ENCODE measurements at places on chromosomes 11 and 22.

DNA sequence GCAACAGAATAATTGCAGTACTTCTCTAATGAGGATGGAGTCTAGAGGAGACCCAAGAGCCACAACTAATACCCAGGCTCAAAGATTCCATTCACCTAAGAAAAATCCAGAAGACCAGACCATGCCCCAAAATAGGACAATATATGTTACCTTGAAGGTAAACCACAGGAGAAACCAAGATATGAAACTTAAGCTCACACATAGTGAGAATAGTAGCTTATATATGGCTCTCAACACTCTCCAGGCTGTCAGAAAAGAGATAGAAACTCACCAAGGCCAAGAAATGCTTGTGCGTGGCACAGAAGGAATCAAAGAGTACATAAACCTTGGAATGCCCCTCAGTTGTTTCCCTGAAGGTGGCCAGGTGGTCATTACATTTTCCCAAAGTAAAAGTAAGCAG lies 9.1 kb downstream of the FAM111A start:
- no peak overlapping the region for H3K27ac ChIP-seq
- no peak overlapping the region for H3K4me3 ChIP-seq
- no peak for DNase-seq
- no peaks in the 10 kb centered on the region for H3K27me3 ChIP-seq
- H3K36me3 ChIP-seq = peaks cover 3% of the 10 kb centered on the region

DNA sequence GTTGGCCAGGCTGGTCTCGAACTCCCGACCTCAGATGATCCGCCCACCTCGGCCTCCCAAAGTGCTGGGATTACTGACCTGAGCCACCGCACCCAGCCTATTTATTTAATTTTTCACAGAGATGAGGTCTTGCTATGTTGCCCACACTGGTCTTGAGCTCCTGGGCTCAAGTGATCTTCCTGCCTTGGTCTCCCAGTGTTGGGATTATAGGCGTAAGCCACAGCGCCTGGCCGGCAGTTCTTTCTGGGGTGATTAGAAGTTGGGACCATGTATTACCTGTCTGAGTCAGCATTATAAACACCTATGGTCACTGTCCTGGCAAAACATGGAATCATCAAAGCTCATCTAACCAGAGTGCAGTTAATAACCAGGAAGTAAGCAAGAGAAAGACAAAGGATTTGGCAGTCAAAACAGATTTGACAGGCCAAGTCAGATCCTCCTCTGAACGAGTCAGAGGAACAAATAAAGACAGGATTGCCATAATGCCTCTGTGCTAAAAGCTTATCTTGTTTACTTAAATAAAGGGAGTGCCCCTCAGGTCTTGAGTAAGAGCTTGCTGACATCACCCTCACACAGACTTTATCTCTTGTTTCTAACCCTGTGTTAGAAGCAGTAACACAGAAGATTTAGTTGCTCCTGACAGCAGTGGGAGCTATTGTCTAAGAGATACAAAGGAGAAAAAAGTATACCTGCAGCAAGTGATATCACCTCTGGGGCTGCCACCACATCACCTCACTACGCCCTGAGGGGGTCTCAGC lies 3.7 kb downstream of the SERPIND1 start:
- no peak for DNase-seq
- H3K27me3 ChIP-seq = no peaks in the 10 kb centered on the region
- no peak overlapping the region for H3K27ac ChIP-seq
- peaks cover 3% of the 10 kb centered on the region for H3K4me1 ChIP-seq
- no peaks in the 10 kb centered on the region for H3K36me3 ChIP-seq

DNA sequence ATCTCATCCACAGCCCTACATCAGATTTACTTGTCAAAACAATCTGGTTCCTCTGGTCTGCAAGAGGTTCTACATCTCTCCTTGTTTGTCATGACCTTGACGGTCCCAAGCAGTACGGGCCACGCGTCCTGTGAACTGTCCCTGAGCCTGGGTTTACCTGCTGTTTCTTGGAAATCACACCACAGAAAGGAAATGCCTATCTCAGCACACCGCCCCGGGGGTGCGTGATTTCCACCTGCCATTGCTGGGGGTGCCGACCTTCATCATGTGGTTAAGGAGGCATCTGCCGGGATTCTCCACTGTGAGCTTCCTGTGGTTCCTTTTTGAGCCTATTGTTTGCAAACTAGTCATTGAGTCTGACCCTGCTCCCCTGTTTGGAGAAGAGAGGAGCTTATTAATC lies 1363.4 kb downstream of the BRD1 start:
- no peak overlapping the region for H3K4me3 ChIP-seq
- no peak overlapping the region for H3K27ac ChIP-seq
- DNase-seq = no peak
- H3K27me3 ChIP-seq = no peaks in the 10 kb centered on the region
- no peaks in the 10 kb centered on the region for H3K36me3 ChIP-seq

DNA sequence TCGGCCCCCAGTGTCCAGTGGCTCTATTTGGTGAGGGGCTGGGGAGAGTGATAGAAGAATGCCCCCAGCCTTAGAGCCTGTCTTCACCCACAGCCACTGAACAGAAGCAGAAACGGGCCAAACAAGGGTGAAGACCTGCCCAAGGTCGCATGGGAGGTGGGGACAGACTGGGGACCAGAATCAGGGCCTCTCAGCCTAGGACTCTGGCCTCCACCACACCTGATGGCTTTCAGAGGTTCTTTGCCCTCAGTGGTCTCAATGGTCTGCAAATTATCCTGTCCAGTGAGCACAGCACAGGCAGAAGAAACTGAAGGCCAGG lies 4.5 kb upstream of the MYRF start:
- H3K4me1 ChIP-seq = peaks cover 10% of the 10 kb centered on the region
- H3K4me3 ChIP-seq = no peak overlapping the region
- H3K36me3 ChIP-seq = no peaks in the 10 kb centered on the region

- no peaks in the 10 kb centered on the region for H3K27me3 ChIP-seq
- H3K36me3 ChIP-seq = no peaks in the 10 kb centered on the region
- H3K4me1 ChIP-seq = no peaks in the 10 kb centered on the region
- H3K4me3 ChIP-seq = no peak overlapping the region
- H3K27ac ChIP-seq = no peak overlapping the region
Measured at GRCh38 chr11:1403721-1404460, 14.2 kb downstream of the BRSK2 start.

All from H1 (cell line).